Stimulated activated CD8-positive, alpha-beta memory T cell treated with anti-CD3 and anti-CD28 coated beads, Interleukin-4, amount 100 ng/mL, for 1 hour (primary cell): ENCODE measurements at places on chromosomes 4 and X.

DNA sequence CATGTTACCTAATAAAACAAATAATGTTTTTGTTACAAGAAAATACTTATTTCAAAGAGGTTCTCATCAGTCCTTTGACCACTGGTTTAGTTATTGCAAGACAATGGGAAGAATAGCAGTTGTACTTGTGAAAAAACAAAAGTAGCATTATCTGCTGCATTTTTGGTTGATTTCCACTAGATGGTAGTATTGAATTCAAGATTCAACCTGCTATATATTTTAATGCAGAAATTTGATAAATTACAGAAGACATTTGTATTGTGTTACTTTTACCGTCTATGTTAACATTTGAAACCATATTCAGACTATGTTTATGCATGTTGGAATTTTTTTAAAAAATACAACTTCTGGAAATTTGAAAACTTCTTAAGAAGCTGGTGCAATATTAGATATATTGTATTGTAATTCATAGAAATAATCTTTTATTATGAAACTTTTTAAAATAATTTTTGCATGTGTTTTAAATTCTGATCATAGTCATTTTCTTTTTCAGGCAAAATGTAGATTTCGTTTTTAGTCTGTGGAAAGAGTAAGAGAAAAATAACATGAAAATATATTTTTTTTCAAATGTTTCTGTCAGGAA is 56.4 kb downstream of the SPCS3 start:
- no peak for DNase-seq

- DNase-seq: no peak
Observed at GRCh38 chr4:24775032-24775605, 20.3 kb upstream of the SOD3 start.

DNA sequence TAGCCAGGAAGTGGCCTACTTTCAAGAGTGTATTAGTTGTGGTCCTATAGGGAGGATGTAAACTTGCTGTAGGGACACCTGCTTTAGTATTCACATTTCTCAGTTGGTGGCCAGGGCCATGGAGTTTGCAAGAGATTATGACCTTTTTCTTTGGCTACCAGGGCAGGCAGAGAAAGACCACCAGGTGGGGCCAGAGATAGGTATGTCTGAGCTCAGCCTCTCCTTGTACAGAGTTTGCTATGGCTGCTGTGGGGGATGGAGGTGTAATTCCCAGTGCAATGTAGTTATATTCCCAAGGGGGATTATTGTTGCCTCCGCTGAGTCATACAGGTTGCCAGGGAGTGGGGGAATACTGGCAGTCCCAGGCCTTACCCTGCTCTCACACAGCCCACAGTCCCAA is 26.3 kb upstream of the DACH2 start:
- DNase-seq: no peak

GRCh38 chr4:41282366-41282765 is 25.6 kb downstream of the UCHL1 start:
- no peak for DNase-seq

DNA sequence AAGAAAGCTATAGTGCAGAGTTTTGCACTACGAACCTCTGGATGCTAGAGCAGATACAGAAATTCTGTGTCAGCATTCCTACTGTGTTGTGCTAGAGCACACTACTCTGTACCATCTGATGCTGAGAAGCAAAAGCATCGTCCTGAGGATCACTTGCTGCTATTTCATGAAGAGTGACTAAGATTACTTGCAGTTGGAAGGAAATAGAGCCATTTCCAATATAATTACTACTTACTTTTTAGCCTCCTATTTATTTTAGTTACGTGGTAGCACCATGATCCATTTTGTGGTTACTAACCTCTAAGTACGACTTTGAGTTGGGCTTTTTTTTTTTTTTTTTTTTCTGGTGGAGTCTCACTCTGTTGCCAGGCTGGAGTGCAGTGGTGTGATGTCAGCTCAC is 226.7 kb downstream of the PALLD start:
- DNase-seq: no peak

DNA sequence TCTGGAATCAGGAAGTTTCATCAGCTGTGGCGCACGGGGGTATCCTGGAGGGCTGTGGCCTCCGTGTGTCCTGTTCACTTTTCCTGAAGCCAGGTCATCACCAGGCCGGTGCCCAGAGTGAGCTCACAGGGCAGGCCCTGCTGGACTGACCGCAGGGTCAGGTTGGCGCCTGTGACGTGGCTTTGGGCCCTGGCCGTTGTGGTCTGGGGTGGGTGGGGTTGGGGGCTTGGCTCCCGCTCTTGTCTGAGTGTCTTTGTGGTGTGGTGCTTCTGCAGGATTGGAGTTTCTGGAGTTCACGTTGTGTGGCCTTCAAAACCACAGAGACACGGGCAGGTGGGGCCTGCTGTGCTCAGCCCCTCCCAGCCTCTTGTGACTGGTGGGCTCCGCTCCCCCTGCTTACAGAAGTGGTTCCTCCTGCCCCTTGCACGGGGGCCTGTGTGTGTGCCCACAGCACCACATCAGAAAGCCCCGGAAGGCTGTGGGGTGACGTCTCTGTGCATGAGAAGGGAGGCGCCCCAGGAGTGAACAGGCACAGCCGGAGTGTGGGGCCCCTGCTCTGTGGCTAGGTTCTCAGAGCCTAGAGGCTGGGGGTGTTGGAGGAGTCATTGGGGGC is 9.5 kb downstream of the RGS12 start:
- DNase-seq: peak; percentile 61

GRCh38 chrX:151402719-151403390 is 5.8 kb downstream of the VMA21 start:
- DNase-seq: no peak

GRCh38 chrX:31093639-31093975 is 21.8 kb upstream of the FTHL17 start:
- DNase-seq: no peak

- DNase-seq: no peak
Observed at GRCh38 chr4:114136069-114136468, 156.6 kb upstream of the ARSJ start.

DNA sequence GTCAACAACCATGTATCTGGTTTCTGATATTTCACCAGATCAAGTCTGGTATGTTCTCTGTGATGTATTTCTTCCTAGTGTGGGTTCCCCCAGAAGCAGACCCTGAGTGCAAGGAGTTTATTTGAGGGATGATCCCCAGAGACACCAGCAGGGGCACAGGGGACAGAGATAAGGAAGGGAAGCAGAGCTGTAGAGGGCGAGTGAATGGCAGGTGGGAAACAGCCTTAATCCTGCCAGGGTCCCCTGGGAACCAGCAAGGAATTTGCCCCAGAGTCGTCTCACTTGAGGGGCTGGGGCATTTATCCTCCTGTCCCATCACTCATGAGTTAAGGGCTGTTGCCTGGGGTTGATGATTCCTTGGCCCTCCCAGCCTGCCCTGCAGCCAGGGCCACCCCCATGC is 206.4 kb upstream of the BCOR start:
- DNase-seq: no peak

DNA sequence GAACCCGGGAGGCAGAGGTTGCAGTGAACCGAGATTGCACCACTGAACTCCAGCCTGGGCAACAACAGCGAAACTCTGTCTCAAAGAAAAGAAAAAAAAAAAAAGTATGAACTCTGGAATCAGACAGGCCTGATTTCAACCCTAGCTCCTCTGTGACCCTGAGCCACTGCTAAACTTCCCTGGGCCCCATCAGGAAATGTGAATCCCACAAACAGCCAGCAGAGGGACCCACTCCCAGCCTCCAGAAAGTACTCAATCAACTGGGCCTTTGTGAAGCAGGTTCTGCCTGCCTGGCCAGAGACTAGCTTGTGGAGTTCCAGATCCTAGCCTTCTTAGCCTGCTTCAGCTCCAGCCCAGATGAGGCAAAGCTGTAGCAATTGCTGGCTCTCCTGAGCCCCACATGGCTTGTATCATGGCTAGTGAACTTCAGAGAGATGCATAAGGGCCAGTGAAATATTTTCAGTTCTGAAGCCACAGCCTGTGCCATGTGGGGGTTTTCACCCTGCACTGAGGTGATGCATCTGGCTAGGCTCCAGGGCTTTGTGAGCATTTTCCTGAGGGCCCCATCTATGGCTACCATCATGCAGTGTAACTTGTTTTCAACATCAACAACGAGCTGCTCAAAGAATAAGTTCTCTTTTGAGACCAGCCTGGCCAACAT is 7.2 kb upstream of the IDS start:
- DNase-seq: peak; percentile 27

DNA sequence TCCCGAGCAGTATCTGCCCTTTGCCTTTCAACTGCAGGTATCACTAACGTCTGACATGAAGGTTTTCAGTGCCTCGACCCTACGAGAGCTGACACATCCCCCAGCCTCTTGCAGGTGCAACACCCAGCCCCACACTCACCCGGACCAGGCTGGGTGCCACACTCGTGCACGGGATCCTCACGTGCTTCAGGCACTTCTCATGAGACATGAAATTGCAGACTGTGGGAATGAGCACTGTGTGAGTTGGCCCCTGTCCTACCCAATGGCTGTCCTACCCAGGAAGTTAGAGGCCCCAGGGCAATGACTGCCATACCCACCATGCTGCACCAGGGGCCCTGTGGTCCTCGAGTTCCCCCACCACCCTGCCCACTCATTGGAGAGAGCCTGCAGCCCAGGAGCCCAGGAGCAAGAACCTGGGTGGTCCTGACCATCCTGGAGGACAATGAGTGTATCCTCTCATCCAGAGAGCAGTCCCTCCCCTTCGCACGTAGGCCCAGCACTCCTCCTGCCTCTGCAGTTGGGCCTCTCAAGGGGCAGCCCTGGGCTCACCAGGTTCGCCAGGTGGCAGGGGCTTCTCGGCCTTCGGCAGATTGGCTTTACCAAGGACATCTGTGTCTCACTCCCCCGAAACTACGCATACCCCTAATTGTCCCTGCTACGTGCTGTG is 2.4 kb downstream of the DGKQ start:
- DNase-seq: no peak

GRCh38 chr4:83870328-83870950 is 334.5 kb downstream of the GPAT3 start:
- no peak for DNase-seq

GRCh38 chr4:85905761-85906160 is 430.8 kb downstream of the ARHGAP24 start:
- DNase-seq: no peak

DNA sequence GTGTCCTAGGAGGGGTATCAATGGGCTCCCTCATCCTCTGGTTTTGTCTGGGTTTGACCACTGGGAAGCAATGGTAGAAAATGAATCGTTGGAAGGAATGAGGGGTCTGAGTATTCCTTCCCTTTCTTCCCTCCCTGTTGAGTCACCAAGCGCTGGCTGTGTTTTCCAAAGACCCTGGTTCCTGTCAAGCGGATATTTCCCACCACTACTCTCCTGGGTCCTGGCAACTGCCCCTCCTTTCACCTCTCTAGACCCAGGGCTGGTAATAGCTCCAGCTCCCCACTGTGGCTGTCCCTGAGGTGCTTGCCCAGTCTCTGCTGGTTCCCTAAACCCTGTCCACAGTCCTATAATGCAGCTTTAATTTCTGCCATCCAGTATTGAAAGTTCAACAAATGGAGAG is 22.2 kb downstream of the SMIM43 start:
- DNase-seq: no peak

GRCh38 chr4:92864096-92864495 is 560.3 kb downstream of the GRID2 start:
- no peak for DNase-seq

DNA sequence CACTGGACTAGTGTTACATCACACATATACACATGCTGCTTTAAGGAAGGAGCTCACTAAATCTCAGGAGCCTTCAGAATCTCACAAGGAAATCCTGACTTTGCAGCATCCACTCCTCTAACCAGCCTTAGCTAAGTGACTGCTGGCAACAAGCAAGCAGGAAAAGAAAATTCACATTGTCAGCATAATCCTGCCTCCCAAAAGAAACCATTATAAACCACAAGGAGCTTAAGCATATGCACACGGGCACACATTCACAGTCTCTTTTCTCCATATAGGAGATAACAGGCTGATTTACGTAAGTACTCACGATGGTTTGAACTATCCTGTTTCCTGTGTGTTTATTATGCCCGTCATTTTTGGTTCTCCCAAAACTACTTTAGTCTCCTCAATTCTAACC is 136.3 kb downstream of the TMEM144 start:
- DNase-seq: no peak

- no peak for DNase-seq
Observed at GRCh38 chr4:140223056-140223810, 69.2 kb upstream of the MAML3 start.

DNA sequence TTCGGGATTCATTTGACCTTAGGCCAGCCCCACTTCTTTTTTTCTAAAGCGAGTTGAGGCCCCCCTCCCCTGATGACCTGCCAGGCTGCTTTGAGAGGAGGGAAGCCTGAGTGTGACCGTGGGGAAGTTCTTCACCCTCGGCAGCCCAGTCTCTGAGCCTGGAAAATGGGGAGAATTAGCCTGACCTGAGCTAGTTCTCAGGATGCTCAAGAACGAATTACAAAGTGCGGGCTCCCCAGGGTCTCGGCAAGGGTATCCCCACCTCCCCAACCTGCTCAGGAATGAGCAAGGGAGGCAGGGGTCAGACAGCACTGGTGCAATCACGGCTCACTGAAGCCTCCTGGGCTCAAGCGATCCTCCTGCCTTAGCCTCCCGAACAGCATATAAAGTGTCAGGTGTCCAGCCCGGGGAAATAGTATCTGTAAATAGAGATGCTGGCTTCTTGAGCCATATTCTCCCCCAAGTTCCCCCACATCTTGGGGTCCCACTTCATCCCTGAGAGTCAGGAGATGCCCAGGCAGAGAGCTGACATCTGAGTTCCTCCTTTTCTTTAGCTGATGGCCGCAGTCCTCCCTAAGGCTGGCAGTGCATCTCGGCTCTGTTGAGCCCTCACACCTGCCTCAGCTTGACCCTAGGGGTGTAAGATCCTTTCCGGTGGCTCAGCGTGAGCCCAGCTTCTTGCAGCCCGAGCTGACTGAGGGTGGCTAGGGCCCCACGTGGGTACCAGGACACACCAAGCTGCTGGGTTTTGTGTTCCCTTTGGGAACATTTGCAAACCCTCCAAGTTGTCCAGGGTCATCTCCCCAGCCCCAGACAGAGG is 1.6 kb downstream of the DUSP9 start:
- no peak for DNase-seq

DNA sequence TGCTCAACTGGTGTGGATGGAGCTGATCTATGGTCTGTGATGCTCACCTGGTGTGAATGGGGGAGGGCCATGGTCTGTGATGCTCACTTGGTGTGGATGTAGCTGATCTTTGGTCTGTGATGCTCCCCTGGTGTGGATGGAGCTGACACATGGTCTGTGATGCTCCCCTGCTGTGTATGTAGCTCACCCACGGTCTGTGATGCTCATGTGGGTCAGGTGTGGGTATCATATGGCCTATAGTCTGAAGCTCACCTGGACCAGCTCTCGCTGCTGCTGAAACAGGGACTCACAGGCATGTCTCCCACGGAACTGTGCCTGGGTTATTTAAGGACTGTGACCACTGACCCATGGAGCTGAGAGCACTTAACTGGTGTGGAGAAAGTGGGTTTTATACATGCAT is 109.7 kb downstream of the CRLF2 start:
- DNase-seq: no peak
